Epithelial cell of prostate (primary cell): ENCODE measurements at places on chromosomes 5 and 9.

GRCh38 chr5:132495667-132496190 lies 5.2 kb upstream of the IRF1 start:
- DNase-seq = no peak

- no peak for DNase-seq
These were observed 205.9 kb downstream of the ANXA1 start for GRCh38 chr9:73357607-73358006.

- no peak for DNase-seq
These were observed 8.2 kb downstream of the ACSL6 start for GRCh38 chr5:132003170-132003744.

DNA sequence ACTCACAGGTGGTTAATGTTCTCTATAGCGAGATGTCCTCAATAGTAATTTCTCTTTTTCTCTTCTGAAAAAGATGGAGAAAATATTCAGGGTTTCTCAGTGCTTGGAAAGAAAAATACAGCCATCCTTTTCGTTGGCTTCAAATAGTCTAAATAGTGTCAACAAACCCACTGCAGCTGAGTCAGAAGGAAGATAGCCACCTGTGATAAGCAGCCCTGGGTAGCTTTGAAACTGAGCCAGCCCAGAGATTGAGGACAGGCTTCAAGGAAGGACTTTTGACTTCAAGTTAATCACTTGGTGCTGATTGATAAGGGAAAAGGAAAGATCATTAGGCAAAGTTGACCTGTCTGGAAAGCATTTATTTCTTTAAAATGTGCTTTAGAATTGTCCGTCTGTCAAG lies 78.7 kb upstream of the TYRP1 start:
- no peak for DNase-seq

DNA sequence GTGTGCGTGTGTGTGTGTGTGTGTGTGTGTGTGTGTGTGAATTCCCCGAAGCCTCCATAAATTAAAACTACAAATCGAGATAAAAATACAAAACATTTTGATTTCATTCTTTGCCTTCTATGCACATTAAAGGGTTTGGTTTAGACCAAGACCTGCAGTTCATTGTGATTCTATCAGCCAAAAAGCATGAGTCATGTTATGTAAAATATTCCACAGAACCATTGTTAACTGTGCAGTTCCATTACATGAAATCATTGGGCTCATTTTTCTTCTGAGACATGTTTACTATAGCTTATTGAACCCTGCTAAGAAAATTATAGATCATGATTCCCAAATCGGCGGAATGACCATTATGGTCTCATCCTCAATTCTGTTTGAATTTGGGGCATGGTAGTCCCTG lies 11.7 kb downstream of the CAVIN4 start:
- no peak for DNase-seq
